A549 (cell line): ENCODE measurements at places on chromosomes 5 and 9.

DNA sequence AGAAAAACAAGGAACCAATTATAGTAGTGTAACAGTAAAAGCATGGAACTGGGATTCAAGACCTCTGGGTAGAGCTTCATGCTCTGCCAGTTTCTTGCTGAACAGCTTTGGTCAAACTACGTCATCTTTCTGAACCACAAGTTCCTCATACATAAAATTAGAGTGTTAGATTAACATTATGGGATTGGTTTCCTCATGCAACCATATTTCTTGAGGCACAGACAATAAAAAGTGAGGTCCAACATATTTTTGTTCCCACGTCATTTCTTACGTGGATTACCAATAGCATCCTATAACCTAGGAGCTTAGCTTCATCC lies 354.8 kb downstream of the TMEM232 start:
- DNase-seq = no peak

DNA sequence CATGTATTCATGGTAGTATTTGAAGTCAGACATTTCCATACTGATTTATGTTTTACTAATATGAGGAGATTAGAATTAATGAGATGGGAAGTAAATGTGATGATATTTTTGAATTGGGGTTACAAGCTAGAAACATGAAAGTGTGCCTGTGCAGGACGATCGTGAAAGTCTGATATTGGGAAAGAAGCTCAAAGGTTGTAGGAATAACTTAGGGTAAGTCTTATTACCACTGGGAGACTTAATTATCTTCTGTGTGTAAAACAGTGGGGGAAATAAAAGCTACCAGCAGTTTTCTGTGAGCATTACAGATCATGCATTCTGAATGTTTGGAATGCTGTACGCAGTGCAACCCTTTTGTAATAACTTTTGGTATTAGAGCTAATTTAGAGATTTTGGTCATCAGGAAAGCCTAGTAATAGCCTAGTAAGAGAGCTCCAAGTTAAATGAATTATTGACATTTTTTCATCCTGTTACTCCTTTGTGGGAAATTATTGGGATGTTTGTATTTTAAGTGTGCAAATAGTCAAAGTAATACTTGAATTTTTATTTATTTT lies 153.9 kb downstream of the PCSK5 start:
- DNase-seq = no peak

DNA sequence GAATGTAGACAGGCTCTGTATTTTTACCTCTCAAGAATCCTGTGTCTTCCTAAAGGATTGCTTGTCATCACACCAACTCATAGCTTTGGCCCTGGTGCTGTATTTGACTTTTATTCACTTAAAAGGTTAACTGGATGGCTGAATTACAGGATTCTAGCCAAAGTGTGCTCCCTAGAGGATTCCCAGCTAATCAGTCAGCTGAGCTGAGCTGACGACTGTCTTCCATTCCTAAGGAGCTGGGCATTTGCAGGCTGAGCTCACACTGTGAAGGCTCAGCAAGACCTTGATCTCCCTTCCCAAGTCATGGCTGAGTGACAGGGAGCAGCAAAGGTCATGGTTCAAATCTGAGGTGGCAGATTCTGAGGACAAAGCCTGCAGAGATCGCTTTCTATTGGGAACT lies 59.0 kb upstream of the PALM2AKAP2 start:
- no peak for DNase-seq

DNA sequence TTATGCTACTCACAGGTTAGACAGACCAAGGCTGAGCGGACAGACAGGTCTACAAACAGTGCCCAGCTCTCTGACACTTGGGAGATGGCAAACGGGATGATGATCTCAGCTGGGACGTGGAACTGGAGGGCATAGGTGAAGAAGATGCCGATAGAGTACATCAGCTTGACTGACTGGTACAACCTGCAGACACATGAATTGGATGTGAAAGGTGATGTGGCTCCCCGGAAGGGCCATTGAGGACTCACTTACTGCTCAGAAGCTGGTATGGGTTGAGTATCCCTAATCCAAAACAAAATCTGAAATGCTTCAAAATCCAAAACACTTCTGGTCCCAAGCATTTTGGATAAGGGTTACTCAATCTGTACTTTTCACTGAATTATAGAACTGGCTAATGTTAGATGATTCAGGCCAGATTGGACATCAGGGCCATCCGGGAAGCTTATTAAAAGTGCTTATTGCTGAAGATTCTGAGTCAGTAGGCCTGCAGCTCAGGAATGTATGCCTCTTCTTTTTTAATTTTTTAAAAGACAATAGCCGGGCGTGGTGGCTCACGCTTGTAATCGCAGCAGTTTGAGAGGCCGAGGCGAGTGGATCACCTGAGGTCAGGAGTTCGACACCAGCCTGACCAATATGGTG lies 22.4 kb downstream of the SLC36A3 start:
- DNase-seq = no peak

- DNase-seq = no peak
Measured at GRCh38 chr9:112787978-112788377, 37.4 kb downstream of the SNX30 start.

DNA sequence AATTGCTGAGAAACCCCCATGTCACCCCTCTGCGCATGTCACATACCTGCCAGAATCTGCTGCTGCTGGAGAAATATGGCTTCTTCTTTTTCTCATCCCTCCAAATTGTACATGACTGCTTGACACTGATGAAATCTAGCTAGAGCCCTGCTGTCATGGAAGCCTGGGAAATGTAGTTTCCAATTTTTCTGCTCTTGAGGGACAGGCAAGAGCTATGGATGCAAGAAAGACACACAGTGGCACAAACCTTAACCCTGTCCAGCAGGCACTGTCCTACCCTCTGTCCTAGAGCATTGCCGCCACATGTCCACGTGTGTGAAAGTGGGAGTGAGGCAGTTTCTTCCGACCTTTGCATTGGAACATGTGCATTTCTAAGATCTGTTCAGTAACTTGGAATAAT lies 255.5 kb upstream of the SEMA6A start:
- no peak for DNase-seq

- peak; percentile 46 for DNase-seq
Measured at GRCh38 chr9:109705515-109705914, 74.5 kb upstream of the PALM2AKAP2 start.

- no peak for DNase-seq
Measured at GRCh38 chr5:77937015-77937908, 161.1 kb upstream of the TBCA start.

DNA sequence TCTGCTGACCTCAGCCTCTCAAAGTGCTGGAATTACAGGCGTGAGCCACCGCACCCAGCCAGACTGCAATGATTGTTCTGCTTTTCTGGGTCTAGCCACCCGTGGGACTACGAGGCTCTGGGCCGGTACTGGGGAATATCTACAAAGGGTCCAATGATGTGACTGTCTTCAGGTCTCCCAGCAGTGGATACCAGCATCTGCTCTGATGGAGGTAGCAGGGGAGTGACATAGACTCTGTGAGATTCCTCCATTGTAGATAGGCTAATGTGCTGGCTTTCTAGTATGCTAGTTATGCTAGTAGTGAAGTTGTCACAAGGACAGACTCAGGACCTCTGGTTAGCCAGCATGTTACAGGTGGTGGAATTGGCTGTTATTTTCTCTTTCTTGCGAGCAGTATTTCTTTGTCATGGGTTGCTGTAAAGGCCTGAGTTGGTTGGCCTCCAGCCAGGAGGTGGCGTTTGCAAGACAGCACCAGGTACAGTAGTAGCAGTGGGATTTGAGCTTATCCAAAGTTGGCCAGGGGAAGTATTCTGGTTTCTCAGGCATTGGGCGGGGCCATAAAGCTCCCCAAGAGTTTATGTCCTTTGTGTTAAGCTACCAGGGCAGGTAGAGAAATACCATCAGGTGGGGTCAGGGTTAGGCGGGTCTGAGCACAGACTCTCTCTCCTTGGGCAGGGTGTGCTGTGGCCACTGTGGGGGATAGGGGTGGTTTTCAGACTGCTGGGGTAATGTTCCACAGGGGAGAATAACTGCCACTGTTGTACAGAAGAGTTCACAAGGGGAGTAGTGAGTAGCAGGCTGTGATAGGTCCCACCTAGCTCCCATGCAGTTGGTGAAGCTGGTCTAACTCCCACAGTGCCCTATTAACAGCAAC lies 105.2 kb downstream of the SGCD start:
- DNase-seq = no peak
